ENCODE measurements at places on chromosomes 7 and 10. TPM values are rescaled to one million over a fixed set of nuclear protein-coding genes. Genes with fewer than 3 reads are reported as not detected.

FBXO24 gene
- 1.4 TPM for polyA plus RNA-seq

AMZ1 gene
- polyA plus RNA-seq: 0.08 TPM

ANXA8 gene
- polyA plus RNA-seq: 0.21 TPM

TUBAL3 gene
- 0.43 TPM for polyA plus RNA-seq

MMP21 gene
- polyA plus RNA-seq: 0.17 TPM

PRKAR2B gene
- polyA plus RNA-seq: 46.1 TPM

ZNF518A gene
- 36.8 TPM for polyA plus RNA-seq

SPDYE8 gene
- 0.21 TPM for polyA plus RNA-seq

GPC2 gene
- 7.2 TPM for polyA plus RNA-seq

PRKG1 gene
- polyA plus RNA-seq: 13.7 TPM

GSDME gene
- 14.8 TPM for polyA plus RNA-seq

DNA sequence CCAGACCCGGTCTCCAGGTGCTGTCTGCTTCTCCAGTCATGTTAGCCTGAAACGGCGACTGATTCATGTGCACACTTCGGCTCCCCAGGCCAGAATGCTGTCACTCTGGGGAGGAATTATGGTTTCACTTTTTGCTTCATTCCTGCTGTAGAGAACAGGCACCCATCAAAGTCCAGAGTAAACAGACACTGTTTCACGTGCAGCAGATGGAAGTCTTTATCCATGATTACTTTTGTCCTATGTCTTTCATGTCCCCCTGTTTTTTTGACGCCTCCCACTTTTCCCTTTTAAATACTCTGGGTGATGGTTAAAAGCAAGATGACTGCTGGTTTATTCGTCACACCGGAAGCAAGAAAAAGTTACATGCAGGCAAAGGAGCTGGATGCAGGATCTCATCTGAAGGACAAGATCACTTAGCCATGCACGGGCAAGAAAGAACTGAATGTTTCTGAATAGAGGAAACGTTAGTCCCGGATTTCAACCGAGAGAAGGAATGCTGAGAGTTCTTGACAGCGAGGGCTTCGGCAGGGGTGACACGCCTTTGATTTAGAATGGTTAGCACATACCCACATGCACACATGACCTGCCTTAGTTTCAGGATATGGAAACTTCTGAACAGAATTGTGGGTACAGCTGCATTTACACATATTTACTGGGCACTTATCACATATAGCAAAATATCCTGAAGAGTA is 250.0 kb upstream of the KLF6 start:
- no peak for DNase-seq

GRCh38 chr7:67550801-67551436 is 554.3 kb downstream of the TYW1 start:
- no peak for DNase-seq

GRCh38 chr7:50182759-50183158 is 89.7 kb upstream of the ZPBP start:
- no peak for DNase-seq

DNA sequence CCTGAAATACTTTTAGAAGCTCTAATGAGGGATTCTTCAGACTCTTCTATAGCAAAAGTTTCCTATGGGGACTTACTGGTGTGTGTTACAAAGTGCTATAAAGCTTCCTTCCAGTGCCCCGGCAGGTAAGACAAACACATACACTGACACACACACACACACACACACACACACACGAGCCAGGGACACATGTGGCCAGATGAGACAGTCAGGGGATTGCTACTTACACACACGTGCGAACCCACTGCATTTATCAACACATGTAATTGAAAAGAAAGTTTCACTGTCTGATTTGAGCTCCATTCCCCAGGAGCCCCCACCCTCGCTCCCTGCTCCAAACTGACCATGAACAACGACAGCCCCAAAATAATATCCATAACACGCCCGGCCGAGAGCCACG is 119.8 kb downstream of the PRPF18 start:
- no peak for DNase-seq

GRCh38 chr7:106063692-106064091 is 48.4 kb downstream of the SYPL1 start:
- DNase-seq: no peak

DNA sequence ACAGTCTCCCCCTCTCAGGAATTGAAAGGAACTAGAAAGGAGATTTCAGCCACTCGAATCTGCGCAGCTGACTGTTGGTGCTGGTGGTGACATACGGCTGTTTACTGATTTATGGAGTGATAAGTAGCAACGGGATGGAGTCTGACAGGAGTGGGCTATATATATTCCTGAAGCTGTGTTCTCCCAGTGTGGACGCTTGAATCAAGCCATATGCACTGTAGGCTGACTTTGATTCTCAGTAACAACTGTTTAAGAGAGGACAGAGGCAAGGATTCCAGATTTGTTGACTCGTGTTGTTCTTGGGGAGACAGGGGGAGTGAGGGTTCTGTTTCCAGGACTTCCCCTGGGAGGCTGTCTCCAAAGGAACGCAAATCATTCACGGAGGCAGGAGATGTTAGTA is 260.1 kb upstream of the AUTS2 start:
- DNase-seq: no peak

DNA sequence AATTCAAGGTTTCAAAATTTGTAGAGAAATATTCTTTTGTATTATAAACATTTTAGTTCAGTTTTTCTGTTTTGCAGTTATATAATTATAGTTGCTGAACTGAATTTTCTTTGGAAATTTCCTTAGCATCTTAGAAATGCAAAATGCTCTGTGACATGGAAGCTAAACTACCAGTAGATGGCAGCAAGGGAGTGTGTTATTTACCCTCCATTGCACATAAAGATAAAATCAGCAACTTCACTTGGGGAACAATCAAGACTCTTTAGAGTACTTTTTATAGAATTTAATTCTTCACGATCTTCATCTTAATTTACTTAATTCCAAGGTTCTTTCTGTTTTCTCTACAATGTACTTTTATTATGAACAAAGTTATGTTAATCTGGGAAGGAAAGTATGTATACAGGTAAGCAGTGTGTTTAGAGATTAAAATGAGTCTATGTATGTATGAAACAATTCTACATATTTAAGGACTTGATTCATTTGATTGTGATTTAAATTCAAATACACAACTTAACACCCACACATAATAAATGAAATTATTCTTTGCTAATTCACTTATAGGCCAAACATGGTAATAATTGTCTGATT is 404.2 kb downstream of the THSD7A start:
- DNase-seq: peak; percentile 47

- DNase-seq: no peak
Measured at GRCh38 chr10:133176546-133176945, 16.5 kb downstream of the KNDC1 start.

DNA sequence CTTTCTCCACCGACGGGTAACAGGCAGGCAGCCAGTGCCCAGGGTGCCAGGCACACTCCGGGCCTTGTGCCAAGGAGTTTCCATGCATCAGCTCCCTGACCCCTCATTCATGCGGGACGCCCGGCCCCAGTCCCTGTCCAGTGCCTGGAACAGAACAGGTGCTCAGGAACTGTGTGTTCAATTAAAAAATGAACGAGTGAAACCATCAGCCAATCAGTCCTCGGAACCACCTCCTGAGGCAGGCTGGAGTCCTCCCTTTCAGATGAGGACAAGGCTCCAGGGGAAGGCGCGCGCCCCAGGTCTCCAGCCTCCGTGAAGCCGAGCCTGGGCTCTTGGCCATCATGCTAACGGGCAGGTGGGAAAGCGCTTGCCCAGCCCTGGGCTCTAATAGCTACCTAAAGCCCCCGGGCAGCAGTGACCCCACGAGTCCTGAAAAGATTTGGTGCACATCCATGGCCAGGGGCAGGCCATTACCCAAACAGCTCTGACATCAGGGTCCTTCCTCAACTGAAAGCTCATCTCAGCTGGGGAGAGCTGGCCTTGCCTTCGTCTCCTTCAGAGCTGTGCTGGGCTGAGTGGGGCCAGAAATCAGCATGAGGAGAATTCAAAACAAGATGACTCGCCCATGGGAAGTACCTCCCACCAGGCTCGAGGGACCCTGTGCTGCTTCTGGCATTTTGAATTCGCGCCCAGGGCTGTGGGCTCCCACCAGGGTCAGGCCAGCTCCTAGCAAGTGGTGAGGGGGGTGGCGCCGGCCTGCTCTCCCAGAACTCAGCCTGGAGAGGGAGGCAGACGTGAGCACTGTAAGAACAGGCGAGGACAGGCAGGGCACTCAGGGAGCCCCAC is 200.5 kb downstream of the MAD1L1 start:
- DNase-seq: no peak

DNA sequence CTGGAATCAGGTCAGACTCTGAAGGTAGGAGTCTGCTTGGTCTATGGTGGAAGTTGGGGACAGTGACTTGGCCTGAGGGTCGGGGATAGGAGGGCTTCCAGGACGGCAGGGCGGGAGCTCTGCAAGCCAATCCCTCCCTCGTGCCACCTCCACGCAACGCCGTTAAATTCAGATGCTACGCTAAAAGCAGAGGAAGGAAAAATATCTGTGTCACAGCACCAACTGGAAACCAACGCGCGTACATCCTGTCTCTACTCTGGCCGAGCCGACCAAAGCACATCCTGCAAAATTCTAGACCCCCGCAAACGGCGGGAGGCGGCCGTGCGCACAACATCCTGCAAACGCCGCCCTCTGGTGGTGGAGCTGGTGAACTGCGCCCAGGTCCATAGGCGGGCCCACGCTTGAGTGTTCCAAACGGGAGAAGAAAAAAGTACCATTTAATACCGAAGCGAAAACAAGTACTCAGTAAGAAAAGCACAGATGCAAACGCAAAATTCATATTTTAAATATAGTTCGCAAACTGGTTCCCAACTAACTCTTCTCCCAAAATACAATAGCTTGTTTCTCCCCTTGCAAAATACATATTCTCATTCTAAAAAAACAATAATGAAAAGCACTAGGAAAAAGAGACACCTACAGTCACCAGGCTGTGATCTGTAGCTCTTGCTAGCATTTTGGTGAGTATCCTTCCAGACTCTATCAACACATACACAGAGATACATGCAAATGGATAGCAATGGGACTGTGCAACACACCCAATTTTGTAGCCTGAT is 45.7 kb upstream of the HSPA12A start:
- peak; percentile 48 for DNase-seq

DNA sequence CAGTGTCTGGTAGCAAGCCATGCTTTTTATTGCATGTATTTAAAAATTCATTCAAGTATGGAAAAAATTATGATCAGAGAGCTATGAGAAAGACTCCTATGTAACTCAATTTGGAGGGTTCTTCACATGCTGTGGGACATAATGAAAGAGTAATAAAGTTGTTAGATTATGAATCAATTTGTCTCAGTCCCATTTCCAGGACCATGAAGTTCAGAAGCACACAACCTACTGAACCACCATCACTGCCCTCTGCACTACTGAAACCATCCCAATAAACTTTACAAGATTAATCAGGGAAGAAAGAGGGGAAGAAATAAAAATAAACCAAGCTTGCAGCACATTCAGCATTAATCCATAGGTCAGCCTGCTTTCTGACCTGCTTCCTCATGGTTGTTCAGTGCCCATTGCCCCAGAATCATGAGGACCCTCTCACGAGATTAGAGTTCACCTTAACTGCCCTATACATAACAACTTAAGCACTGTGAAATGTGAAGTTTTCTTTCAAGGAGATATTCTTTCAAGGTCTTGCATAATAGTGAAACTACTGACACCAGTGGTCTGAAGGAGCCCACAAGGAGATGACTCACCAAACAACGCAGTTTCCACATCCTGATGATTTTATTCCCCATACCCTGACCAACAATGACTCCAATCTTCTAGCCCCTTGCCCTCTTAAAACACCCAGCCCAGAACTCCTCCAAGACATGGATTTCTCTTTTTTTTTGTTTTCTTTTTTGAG is 171.5 kb upstream of the ADCY1 start:
- no peak for DNase-seq

Measured in right renal cortex interstitium (tissue), 3 donors.